Activated naive CD8-positive, alpha-beta T cell treated with anti-CD3 and anti-CD28 coated beads, Interleukin-2, amount 50 U/mL, for 24 hours (primary cell): ENCODE measurements at places on chromosomes 3 and 15.
A peak's percentile ranks its signal among the peaks of the same experiment; 100 is the strongest.

DNA sequence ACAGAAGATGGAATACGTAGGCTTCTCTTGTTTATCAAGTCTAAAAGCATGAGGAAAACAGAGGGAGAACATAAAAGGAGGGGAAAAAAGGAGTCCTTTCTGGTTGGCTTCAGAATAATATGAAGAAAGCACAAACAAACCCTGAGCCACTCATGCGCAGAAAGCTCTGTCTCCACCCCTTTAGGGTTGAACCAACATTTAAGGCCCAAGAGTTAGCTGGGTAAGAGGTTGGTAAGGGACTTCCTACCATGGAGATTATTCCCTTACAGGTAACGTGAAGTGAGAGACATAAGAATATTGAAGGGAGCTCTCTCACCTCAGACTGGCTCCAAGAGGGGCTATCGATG lies 145.3 kb downstream of the RORA start:
- no peak for DNase-seq

DNA sequence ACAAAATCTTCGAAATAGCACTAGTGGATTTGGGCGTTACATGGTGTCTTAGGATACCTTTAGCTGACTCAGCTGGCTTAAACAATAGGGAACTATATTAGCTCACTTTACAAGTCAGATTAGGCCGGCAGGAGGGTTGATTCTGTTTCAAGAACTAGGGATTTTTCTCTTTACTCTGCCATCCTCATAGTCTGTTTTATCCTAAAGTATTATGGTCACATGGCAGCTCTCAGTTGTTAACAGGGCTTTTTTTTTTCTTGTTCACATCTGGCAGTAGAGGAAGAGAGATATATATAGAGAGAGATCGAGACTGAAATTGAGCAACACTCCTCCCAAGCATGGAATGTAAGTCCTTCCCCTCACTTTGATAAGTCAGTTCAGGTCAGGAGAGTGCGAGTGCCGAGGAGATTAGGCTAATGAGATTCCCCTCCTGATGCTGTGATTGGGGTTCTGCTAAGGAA lies 32.9 kb downstream of the CHP1 start:
- no peak for DNase-seq

GRCh38 chr3:133362539-133362938 lies 37.3 kb upstream of the BFSP2 start:
- DNase-seq, result no peak

DNA sequence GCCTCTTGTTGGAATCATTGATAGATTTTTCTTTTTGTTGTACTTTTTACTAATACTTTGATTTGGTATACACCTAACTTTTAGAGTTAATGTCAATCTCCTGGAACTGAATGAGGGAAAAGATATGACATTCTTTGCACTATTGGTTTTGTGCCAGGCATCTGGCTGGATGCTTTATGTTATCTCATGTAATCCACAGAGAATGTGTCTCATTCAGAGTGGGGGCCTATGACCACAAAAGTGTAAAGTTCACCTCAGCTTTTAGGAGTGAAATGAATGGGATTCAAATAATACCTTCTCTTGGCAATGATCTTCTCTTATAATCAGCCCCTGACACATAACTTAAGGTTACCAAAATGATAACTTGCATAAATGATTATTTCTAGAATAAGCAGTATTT lies 329.1 kb upstream of the ROPN1 start:
- no peak for DNase-seq

- DNase-seq, result no peak
Observed at GRCh38 chr3:14902719-14903118, 44.7 kb upstream of the NR2C2 start.

- DNase-seq, result peak; percentile 24
Observed at GRCh38 chr3:32816439-32817256, 1.1 kb upstream of the TRIM71 start.

GRCh38 chr15:100134089-100134583 lies 207.6 kb downstream of the ADAMTS17 start:
- no peak for DNase-seq

DNA sequence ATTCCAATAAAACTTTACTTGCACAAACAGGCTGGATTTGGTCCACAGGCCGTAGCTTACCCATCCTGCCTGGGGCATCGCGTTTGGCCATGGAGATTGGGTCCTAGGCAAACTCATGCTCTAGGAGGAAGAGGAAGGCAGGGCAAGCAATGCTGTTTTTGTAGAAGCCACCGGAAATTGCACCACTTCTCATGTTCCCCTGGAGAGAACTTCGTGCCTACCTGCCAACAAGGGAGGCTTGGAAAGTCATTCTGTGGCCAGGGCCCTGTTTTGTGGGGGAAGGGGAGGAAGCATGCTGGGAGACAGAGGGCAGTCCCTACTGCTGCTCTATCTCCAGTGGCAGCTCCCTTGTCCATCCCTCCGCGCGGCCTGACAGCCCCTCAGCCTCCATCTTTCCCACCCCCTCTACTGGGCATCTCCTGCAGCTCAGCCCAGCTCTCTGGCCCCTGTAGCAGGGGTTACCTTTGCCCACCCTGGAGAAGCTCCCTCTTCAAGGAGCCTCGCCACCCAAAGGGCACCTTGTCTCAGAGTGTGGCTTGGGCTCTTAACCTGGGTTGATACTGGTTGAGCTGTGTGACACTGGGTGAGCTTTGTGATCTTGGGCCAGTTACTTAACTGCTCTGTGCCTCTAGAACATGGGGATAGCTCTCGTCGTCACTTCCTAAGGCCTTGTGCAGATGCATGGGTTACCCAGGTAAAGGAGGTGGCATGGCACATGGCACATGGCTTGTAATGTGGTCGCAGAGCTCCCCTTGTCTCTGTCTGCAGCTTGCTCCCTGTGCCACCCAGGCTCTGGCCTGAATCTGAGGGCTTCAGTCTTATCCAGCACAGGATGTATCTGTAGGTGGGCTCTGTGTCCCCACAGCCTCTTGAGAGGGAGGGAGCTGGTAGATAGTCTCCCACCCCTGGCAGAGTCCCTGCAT lies 6.1 kb downstream of the ABTB1 start:
- DNase-seq, result no peak

DNA sequence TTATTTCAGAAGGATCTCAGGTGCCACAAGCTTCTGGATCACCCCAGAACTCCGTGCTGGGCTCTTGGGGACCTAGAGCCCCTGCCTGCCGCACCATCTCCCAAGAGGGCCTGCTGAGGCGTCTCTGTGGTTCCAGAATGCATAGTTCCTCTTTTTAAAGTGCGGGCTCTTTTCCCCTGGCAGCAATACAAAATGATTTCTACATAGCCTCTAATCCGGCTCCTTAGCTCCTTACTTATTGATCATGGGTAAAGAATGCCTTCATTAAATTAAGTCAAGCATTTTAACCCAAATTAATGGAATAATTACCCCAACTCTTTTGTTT lies 121.9 kb downstream of the ATP10A start:
- DNase-seq, result no peak

- DNase-seq, result no peak
Observed at GRCh38 chr3:143603774-143604173, 244.5 kb downstream of the SLC9A9 start.

DNA sequence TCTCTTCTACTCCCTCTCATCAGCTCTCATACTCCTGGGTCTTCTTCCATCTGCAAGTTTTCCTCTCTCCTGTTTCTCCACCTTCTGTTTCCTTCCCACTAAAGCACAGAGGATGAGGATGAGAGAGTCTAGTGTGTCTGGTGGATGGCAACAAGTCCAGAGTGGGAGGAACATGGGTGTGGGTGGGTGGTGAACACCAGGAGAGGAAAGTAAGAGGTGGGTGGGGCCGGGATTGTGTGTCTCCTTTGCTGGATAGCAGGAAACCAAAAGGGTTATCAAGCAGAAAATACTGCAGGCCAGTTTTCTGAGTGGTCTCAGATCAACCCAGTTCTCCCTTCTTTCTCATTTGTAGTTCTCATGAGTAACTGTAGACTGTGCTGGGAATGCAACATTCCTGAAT lies 52.9 kb upstream of the EPHB1 start:
- DNase-seq, result no peak

DNA sequence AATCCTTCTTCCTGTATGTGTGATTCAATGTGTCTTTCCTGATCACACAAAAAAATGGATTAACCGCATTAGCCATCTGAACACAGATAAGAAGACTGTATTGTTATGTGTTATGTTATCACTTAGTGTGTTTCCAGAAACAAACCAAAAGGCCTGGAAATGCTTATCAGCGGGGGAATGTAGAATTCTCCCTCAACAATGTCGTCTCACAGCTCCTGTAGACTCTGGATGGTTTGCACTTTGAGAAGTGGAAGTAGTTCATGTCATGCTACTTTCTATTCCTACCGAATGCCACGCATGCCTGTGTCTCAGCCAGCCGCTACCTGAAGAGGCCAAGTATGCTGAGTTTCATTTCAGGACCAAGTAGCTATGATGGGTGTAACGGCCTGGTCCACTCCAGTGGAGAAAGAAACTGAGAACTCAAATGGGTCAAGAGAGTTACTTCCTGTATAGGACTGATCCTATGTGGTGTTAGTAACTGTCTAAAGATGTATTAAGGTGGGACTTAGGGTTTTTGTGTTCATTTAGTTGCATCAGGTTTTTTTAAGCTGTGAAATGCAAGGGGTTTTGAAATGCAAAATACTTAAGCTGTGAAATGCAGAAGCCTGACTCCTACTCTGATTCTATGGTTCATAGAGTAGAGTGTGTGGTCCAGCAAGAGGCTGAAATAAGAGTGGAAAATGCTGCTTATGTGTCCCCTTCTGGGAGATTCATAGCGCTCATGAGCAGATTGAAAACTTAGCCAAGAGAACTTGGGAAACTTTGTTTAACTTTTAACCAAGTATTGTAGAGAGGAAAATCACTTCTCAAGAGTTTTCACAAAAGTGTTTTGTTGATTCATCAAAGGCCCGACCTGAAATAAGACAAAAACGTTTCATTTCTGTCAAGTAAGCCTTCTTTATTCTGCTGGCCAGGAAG lies 118.5 kb upstream of the LMOD3 start:
- no peak for DNase-seq

DNA sequence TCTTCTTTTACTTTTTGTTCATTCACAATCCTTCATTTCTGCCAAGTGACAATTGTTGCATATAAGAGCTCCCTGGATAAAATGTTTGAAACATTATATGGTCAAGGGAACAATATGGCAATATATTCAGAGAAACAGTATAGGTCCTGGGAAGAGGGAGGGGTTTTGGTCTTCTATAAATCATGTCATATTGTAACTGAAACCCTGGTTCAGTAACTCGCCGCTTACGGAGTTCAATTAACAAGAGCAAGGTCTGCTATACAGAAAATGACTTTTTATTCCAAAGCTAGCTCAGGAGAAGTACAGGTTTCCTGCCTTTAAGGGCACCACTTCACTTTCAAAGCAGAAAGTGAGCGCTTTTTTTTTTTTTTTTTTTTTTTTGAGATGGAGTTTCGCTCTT lies 522.1 kb upstream of the TGFBR2 start:
- no peak for DNase-seq

DNA sequence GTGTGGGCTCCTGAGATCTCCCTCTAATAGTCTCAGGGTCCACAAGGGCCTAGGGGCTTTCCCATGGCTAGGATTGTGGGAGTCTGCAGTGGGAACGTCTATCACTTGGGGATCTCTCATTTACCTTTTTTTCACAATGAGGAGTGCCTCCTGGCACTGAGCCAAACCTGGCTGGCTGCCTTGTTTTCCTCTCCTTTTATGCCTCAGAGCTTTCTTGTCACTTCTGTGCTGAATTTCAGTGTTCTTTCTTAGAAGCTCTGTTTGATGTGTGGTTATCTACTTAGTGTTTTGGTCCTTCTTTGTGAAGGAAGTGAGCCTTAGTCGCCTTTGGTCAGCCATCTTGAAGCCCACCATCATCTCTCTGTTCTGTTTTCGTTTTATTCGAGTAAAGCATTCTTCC lies 33.9 kb downstream of the DOCK3 start:
- no peak for DNase-seq

GRCh38 chr3:45981346-45982074 lies 14.1 kb downstream of the FYCO1 start:
- DNase-seq, result peak; percentile 30

DNA sequence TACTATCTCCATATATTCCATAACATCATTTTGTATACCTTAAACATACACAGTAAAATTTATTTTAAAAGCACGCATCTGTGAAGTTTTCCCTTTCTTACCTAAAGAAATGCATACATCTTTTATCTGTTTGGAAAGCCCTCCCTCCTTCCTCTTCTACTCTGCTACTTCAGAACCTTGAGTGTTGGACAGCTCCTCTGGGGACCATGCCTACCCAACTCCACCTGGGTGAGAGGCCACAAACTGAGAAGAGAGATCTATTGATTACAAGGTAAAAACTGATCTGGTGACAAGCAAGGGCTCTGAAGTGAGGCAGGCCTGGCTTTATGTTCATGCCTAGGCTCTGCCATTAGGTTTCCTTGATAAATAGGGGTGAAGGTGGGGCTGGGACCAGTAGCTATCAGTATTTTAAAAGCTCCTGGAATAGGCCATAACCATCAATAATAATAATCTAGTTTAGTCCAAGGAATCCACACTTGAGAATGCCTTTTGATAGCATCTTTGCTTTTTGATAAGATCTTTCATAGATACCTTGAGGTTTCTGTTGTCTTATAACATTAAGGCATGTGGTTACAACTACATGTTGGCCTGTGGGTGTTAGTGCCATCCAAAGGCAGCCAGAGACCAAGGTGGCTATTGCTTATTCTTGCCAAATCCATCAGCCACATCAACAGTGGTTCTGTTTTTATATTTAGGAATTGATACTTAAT lies 148.8 kb downstream of the KCNMB2 start:
- DNase-seq, result no peak

- no peak for DNase-seq
Observed at GRCh38 chr3:130462089-130462488, 54.9 kb upstream of the COL6A6 start.

DNA sequence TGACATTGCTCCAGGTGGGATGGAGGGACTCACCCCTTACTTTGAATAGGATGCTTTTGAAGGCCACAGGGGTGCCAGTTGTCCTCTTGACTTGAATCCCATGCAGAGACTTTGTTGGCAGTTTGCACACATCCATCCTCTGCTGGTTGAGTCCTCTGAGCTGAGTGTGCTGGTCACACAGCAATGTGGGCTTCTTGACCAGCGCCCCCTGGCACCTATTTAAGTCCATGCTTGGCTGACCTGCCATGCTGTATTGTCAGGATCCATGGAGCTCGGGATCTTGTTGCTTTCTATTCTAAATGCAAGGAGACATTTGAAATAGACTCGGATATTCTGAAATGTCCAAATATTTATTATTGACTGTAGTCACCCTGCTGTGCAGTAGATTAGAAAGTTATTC lies 19.8 kb downstream of the RAB7A start:
- DNase-seq, result no peak

- DNase-seq, result no peak
Observed at GRCh38 chr15:65038836-65039235, 6.4 kb upstream of the SLC51B start.

DNA sequence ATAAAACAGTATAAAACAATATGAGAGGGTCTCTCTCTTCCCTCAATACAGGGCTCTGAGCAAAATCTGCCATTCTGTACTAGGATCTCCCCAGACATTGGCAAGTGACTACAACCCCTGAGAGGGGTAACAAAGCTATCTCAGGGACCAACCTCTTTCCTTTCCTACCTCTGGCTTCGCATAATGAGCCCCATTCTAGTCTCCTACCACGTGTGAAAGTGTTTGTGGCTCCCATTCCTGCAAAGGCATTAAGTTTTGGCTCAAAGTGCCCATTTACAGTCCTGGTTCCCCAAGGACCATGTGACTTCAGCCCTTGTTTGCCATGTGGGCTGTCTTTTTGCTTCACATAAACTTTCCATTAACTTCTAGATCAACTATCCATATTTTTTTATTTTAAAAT lies 46.4 kb downstream of the SCN11A start:
- no peak for DNase-seq

- DNase-seq, result no peak
Observed at GRCh38 chr3:71503525-71504249, 79.8 kb downstream of the FOXP1 start.
